Esophagus squamous epithelium (tissue), 5 donors: ENCODE measurements at places on chromosomes 6 and 20.

DNA sequence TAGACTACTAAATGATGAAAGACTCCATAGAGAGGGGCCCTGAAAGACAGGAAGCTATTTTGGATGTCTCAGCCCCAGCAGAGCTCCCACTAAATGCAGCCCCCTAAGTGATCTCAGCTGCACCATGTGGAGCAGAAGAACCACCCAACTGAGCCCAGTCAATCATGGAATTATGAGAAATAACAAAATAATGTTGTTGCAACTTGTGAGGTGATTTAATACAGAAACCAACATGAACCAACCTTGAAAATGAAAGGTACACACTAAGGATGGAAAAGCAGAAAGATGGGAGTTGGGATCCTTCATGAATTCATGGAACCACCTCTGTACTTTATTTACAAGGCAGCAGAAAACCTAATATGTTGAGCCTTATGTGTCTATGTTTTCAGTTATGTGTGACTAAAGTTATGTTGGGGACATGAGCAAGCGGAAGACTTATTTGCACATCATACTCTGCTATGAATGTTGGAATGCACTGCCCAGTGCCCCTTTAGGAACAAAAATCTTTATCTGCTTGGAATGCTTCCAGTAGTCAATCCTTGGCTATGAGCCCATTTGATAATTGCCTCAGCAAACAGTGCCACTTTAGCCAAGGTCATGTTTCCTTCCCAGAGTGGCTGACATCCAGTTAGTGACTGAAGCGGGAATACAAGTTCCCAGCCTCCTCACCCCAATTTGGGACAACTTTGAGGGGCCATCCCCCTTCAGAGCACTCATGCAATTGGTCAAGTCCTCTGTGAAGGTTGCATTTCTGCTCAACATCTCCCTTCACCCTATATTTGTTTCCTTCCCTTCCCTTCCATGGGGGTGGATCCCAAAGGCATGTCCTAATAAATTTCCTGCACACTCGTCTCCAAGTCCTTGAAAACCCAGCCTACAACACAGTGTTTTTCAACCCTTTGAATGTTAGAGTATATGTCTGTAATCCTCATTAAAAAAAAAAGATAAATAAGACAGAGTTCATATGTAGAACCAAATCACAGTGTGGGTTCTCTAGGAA is 18.4 kb downstream of the TP53RK start:
- DNase-seq = no peak

DNA sequence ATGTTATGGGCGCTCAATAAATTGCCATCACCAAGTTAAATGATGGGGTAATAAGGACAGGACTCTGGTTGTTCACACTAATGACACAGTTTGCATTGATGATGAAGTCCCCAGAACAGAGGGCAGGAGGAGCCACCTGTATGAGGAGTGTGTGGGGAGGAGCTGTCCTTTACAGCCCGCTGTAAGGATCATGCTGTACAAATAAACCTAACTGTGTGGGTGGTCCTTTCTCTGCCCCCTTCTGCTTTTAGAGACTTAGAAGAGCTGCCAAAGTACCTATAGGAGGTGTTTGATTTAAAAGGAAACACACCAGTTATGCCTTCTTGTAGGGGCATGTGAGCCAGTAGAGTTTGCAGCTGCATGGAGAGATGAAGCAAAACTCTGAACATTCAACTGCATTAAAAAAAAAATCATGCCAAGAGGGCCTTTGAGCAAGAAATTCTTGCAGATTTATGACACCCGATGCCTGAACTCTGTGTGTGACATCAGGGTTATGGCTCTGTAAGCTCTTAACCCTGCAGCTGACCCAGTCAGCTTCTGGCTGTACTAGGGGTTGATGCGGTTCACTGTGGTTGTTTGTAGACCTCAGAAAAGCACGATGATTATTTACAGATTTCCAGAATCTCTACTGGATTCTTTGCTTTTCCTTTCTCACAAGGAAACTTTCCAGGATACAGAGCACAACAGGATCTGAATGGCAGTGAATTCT is 67.4 kb downstream of the UST start:
- no peak for DNase-seq

DNA sequence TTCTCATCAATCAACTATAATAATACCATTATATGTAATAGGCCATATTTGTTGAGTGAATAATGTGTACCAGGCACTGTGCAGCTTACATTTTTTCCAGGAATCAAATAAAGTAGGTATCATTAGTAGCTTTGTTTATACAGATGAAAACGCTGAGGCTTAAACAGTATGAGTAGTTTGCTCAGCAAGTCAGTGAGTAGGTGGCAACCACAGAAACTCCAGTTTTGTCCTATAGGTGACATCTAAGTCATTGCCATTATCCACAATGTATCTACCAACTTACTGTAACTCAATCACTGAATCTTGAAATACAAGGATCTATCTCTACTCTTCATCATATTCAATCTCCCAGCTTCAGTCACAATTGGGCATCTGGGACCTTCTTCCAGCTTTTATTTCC is 29.8 kb upstream of the TPBG start:
- no peak for DNase-seq

DNA sequence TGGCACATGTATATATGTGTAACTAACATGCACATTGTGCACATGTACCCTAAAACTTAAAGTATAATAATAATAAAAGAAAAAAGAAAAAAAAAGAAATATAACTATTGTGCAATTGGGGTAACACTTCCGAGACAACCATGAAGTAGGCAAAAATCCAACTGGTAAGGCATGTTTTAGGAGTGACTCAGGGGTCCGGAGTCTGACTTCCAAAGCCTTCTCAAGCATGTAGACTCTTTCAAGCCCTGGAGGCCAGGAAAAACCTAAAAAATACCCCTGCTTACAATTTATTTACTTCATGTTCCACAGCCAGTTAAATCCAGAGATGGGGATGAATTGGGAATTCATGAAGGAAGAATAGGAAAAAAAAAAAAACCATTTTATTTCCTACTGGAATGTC is 161.3 kb upstream of the PHACTR1 start:
- DNase-seq = no peak

DNA sequence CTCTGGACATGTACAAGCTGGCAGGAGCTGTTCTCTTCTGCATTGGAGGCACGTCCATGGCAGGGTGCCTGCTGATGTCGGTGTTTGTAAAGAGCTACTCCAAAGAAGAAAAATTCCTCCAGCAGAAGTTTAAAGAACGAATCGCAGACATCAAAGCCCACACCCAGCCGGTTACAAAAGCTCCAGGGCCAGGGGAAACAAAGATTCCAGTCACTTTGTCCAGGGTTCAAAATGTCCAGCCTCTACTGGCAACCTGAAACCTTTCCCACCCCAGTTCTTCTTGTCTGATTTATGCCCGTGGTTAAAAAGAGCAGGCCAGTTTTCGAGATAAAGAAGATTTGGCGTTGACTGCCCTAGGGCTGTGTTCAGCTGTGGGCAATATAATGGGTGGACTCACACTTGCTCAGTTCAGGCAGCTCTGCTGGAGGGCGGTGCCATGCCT is 19.7 kb downstream of the NRSN1 start:
- no peak for DNase-seq
